NCI-H345 (cell line): ENCODE measurements at places on chromosomes 2 and 18.
A peak's percentile ranks its signal among the peaks of the same experiment; 100 is the strongest.

DNA sequence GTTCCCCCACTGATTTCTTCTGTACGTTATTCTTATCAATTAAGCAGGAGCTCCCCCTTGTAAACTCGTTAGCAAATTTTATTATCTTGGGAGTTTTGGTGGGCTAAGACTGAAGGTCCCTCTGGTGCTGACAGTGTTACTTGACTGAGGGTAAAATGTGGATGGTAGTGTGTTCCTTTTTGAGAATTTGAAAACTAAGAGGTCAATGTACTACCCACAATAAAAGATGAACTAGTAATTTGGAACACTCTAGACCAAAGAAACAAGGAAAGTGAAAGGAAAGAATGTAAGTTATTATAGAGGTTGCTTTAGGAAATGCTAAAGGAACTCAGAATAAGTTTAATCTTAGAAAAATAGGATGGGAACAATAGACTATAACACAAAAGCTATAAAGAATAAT is 35.1 kb downstream of the YWHAQ start:
- no peak for DNase-seq

DNA sequence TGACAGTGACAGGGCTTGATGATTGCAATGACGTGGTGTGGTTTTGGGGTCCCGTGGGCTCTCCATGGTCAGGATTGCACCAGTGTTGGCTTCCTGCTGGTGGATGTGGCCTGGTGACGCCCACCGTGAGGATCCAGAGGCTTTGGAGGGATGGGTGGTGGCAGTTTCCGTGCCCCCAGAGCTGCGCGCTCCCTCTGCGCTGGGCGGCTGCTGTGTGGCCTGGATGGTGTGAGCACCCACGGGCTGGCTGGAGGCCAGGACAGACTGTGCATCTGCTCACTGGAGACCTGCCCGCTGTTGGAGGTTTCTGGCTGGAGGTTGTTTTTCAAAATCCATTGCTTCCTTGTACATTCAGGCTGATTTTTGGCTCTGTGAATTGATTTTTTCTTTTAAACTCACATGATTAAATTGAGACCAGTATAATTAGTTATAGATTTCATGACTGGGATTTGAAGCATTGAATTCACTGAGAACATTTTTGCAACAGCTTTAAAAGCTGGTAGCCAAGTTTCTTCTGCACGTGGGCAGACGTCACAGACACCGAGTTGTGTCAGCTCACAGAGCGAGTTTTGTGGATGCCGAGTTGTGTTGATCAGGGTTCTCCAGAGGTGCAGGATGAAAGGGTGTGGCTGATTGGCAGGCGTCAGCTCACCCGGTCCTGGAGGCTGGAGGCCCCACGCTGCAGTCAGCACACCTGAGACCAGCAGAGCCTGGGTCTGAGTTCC is 72.7 kb downstream of the KCNG2 start:
- no peak for DNase-seq

- DNase-seq = peak; percentile 14
Observed at GRCh38 chr2:238924796-238925195, 76.9 kb downstream of the TWIST2 start.

GRCh38 chr2:212709280-212709679 is 170.7 kb upstream of the ERBB4 start:
- DNase-seq = peak; percentile 14

- DNase-seq = peak; percentile 54
Observed at GRCh38 chr2:95052307-95052706, 26.8 kb downstream of the MAL start.

- DNase-seq = no peak
Observed at GRCh38 chr2:29706171-29706720, 215.1 kb downstream of the ALK start.

DNA sequence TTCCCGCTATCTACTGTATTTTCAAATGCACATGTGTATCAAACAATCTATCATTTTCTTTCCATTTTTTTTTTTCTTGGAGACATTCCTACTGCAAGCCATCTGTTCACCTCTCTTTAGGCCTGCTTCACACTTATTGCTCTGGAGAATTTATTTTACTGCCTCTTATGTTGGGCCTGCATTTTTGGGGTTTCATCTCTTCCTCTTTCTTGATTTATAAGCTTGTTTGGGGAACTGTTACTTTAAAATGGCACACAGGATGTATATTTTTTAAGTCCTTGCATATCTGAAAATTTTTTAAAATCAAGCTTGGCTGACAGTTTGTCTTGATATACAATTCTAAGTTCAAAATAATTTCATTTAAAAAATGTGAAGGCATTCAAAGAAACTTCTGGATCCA is 3.5 kb upstream of the RAB27B start:
- no peak for DNase-seq

GRCh38 chr18:22471546-22472131 is 53.9 kb upstream of the CTAGE1 start:
- DNase-seq = no peak

GRCh38 chr18:63979409-63979920 is 9.6 kb downstream of the SERPINB8 start:
- peak; percentile 50 for DNase-seq

- no peak for DNase-seq
Observed at GRCh38 chr18:48072428-48073204, 142.2 kb upstream of the SMAD2 start.

- DNase-seq = no peak
Observed at GRCh38 chr2:19944205-19944845, 42.5 kb upstream of the TTC32 start.

- DNase-seq = no peak
Observed at GRCh38 chr2:223096235-223096970, 44.4 kb downstream of the KCNE4 start.

- DNase-seq = no peak
Observed at GRCh38 chr18:61710082-61710620, 182.7 kb downstream of the RNF152 start.

DNA sequence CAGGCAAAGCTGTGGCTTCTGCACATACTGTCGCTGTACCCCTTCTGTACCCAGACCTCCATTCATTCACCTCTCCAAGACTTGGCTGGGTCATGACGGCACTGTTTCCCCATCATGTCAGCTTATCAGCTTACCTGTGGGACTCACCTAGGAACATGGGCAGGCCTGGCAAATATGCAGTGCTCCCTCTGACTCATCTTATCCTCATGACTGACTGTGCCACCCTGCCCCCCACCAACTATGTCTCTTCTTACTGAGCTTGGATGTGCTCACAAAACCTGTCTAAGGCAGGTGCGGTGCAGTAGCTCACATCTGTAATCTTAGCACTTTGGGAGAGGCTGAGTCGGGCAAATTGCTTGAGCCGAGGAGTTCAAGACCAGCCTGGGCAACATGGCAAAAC is 152.4 kb downstream of the MGAT5 start:
- no peak for DNase-seq

GRCh38 chr18:51660188-51660715 is 462.8 kb upstream of the MEX3C start:
- no peak for DNase-seq

GRCh38 chr2:2571301-2572150 is 240.5 kb upstream of the MYT1L start:
- no peak for DNase-seq

DNA sequence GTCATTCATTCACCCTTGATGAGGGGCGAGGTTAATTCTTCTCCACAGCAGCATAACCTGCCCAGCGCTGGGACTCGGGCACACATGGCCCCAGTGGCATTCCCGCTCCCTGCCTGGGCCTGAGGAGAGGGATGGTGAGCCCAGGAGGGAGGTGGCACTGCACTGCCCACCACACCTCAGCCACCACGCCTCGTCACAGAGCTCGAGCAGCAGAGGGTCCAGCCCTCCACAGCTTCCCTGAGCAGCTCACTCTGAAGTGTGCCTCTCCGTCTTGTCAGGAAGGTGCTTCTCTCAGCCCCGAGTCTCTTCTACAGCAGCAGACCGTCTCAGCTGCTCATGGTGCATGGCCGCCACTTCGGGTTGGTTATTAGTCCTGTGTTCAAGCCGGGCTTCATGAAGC is 34.9 kb downstream of the COA5 start:
- DNase-seq = no peak

- no peak for DNase-seq
Observed at GRCh38 chr18:23330423-23330822, 122.7 kb upstream of the RIOK3 start.

DNA sequence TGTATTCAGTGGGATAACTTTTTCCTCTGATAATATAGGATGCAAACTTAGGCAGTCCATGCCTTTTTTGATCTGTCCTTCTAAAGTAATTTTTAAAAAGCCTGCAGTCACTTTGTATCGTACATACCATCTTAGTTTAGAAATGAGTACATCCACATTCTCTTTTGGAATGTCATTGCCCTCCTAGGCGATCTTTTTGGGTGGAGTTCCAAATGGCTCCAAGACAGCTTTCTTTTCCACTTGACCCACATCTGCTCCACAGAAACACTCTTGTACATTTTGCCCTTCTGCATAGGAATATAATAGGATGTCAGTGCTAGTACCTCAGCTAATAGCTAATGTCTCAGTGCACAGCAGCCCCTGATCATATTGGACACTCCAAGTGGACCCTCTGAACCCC is 21.8 kb upstream of the HTR2B start:
- no peak for DNase-seq

DNA sequence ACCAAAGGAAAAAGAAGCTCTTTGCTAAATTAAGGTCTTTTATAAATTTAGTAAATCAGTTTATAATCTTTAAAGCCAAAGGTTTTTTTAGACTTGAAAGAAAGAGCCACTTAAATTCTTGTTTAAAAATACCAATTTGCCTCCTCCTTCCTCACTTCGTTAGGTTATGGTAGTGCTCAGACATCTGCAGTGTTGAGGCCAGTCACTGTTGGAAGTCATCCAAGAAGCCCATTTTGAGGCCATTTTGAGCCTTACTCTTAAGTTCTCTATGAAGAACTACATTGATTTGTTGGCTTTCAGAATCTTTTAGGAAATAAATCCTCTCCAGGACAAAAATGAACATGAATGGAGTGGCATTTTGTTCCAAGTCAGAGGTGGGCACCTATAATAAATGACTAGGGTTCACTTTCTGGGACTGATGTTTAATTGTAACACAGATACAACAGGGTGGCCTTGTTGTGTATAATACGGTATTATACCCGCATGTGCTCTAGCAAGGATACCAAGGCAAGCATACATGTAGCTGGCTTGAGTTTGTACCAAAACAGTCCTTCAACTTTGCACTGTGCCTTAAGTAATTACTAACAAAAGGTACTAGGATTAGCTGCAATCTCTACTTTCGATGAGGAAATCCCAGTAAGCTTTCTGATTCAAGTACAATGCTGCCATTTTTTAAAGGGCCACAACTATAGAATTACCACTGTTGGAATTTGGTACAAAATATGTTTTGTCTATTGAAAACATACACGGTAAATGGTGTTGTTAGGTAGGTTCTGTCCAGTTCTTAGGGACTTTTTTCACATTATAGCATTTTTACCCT is 22.8 kb downstream of the SLC66A3 start:
- peak; percentile 16 for DNase-seq

DNA sequence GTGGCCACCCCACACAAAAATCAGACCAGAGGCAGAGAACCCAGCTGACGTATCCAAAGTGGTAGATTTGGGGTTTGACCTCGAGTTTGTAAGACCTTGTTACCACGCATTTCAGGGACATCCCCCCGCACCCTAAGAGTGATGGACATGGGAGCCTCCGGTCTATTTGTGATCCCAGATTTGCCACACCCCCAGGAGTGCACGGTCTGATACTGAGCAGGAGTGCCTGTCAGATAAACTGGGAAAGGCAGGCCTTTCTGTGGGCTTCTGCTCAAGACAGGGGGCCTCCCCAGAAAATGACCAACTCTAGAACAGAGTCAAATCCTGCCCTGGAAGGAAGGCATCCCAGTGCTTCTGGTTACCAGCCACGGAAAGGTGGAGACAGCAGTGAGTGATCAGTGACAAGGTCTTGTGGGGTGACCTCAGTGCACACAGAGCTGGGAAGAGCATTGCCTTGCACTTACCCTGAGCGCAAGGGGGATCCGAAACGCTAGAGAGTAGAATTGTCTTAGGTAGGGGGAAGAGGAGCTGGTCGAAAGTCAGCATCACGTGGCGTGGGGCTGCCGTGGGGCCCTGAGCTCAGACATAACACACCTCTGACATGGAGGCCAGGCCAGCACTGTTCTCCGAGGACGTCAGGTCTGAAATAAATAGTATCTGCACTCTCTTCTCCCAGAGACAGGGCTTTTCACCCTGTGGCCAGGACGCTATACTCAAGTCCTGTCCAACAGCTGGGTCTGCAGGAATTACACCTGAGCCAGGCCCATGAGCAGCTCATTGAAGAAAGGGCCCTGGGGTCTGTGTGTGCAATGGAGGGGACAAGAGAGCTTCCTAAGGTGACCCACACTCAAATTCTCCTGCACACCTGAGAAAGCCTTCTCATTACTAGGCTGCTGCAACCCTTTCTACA is 242.4 kb upstream of the SALL3 start:
- DNase-seq = no peak

DNA sequence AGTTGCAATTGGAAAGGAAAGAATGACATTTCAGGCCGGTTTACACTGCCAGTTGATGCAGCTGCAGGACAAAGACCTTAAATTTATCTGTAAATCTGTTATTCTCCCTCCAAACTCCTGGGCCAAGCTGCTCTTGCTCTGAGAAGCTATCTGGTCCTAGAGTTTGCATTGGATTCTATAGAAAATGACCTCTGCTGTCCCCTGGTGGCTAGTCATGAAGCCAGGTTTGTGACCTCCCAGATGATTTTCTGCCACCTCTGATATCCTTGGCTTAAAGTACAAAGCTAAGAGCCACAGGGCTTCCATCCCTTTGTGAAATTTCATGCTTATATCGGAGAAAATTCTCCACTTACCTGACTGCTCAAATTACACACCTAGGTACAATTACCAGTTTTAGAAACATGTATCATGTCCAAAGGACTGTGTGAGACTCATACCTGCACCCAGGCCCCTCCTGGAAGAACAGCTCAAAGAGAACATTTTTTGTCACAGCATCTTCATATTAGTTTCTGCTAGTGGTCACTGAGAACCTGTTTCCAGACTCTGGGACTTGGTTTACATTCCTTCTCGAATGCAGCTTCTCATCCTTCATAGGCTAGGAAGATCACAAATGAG is 28.9 kb upstream of the IER3IP1 start:
- peak; percentile 40 for DNase-seq

DNA sequence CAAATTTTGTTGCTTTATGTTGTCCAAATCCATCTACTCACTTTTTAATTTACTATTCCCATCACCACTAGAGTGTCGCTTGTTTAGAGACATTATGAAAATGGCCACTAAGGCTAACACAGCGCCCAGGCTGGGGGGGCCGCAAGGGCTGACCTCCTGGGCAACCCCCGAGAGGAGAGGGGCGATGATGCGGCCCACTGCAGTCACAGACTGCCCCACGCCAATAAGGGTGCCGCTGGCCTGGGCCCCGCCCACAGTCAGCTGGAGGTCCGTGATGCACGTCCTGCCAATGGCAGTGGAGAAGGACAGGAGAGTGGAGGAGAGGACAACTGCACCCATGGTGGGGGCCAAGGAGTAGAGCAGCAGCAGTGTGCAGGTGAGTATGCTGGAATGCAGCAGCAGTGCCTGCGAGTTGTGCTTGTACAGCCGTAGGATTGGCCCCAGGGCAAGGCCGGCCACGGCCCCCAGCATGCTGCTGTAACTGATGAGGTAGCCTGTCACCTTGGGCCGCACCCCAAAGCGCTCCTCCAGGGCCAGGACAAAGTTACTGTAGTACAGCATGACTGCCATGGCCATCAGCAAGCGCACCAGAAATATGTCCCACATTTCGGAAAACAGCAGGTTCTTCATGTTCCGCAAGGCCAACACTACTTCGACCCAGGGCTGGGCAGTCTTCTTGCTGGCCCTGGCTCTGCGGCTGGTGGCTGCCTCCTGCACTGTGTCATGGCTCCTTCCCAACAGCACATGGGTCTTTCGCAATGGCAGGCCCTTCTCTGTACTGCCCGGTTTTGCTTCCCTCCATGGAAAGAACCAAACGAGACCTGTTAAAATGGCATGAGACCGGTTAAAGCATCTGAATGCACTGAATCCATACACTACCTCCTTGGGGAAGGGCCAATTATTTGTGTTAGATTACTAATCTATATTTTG is 43.2 kb upstream of the TMEM182 start:
- DNase-seq = no peak
